Right ventricle myocardium inferior (tissue), 1 donor: ENCODE measurements at places on chromosomes 12 and 14.

- DNase-seq = no peak
Measured at GRCh38 chr14:77612011-77612620, 4.3 kb downstream of the SPTLC2 start.

DNA sequence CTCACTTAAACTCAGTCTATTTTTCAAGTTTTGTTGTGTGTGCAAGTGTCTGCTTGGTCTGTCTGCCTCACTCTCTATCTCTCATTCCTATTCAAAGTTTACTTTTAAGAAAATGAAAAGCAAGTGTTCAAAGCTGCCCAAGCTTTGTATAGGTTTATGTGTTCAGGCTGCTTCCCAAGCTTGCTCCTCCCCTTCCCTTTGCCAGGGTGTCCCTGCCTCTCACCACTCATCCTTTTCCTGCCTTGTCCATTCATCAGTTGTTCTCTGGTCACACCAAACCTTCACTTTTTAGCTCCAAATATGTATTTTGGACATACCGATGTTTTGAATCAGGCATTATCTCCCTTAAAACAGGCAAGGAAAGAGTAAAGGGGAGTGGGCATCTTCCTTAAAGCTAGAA is 41.3 kb downstream of the STK38L start:
- DNase-seq = no peak

- DNase-seq = no peak
Measured at GRCh38 chr12:132428936-132429601, 60.9 kb upstream of the FBRSL1 start.

GRCh38 chr14:54709444-54709843 is 142.5 kb downstream of the SAMD4A start:
- no peak for DNase-seq

GRCh38 chr14:100593751-100594624 is 6.8 kb upstream of the BEGAIN start:
- DNase-seq = peak; percentile 46

GRCh38 chr12:67968321-67968720 is 20.9 kb upstream of the IFNG-AS1 start:
- no peak for DNase-seq

GRCh38 chr12:28844718-28845117 is 304.4 kb upstream of the FAR2 start:
- DNase-seq = no peak
